Globus pallidus (tissue), 1 donor: ENCODE measurements at places on chromosomes 16 and 17.

GRCh38 chr16:83402967-83403366 lies 404.8 kb upstream of the HSBP1 start:
- DNase-seq = no peak

- DNase-seq = no peak
Measured at GRCh38 chr17:35515027-35515426, 22.5 kb downstream of the SLFN12L start.

- peak; percentile 65 for DNase-seq
Measured at GRCh38 chr17:1039511-1040215, 42.7 kb downstream of the TIMM22 start.

DNA sequence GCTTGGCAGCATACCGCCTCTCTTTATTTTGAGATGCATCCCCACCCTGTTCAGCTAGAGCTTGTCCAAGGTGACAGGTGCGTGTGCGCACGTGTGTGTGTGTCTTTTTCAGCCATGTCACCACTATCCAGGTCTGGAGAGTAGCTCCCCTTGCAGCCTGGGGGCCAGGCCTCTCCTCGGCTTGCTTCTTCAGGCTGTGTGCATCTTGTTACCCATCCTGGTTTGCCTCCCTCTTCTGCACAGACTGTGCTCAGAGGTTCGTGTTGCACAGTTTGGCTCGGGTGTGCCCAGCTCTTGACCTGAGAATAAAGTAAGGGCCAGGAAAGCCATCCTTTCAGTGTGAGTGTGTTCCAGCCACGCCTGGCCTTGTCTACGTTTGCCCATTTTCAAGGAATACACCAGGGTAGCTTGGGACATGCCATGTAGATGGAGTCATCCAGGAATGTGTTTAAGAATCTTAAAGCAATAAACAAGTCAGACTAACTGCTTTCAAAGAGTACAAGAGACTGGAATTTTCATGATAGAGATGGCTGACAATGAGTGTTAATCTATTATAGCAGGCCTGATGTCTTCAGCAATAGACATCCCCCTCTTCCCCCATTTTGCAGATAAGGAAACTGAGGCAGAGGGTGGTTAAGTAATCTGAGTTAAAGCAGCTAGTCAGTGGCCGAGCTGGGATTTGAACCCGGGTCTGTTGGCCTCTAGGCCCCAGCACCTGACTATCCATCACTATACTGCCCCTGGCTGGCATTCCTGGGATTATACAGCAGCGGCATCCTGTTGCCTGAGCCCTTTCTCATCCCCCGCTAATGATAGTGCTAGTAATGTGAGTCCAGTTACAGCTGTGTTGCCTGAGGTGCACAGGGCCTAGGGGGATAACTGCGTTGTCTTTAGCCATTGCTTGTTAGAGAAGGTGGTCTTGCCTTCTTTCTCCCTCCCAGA lies 77.9 kb downstream of the KSR1 start:
- DNase-seq = no peak

DNA sequence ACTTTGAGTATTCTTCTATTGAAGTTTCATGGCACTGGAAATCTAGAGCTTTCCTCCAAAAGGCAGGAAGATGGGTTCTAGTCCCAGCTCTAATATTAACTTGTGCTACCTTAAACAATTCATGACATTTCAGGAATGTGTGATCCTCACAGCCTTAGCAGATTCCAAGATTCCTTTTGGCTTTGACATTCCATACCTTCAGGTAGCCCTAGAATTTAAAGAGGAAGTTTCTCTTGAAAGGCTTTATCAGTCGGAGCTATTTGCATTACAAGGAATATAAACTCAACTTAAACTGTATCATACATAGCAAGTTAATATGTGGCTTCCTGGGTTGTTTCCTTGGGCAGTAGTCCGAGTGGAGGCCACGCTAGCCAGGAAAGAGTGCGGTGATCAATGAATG lies 330.0 kb downstream of the SHISA9 start:
- no peak for DNase-seq
